Smooth muscle cell of the brain vasculature (primary cell): ENCODE measurements at places on chromosomes 12 and 14.

DNA sequence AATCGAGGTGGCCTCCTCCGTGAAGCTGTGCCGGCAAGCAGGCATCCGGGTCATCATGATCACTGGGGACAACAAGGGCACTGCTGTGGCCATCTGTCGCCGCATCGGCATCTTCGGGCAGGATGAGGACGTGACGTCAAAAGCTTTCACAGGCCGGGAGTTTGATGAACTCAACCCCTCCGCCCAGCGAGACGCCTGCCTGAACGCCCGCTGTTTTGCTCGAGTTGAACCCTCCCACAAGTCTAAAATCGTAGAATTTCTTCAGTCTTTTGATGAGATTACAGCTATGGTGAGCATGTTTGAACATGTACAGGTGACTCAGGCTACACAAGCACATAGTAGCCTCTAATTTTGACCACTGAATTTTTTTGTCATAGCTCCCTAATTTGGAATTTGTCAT, 59.7 kb downstream of the ATP2A2 start:
- DNase-seq: no peak

DNA sequence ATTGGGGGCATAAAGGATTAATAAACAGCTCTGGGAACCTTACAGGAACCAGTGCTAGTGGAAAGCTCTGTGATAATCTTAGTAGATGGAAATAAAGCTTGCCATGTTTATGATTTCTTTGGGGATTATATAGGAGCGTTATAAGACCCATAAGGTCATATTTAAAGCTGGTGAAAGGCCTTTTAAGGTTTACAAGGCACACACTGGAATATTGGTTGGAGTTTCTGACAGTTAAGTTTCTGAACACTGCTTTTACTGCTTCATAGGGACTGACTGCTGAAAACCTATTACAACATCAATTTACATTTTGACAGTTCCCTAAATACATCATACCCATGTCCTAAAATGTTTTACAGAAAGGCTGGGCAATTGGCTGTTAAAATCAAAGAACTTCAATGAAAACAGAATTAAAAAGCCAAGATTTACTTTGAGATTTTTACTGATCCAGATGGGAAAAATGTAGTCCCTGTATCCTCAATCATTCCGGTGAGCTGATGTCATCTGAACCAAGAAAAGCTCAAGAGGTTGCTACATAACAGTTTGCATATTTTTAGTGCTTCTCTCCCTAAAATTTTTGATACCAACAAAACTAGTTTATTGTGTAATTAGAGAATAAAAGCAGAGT, 153.7 kb upstream of the IGF1 start:
- DNase-seq: no peak

DNA sequence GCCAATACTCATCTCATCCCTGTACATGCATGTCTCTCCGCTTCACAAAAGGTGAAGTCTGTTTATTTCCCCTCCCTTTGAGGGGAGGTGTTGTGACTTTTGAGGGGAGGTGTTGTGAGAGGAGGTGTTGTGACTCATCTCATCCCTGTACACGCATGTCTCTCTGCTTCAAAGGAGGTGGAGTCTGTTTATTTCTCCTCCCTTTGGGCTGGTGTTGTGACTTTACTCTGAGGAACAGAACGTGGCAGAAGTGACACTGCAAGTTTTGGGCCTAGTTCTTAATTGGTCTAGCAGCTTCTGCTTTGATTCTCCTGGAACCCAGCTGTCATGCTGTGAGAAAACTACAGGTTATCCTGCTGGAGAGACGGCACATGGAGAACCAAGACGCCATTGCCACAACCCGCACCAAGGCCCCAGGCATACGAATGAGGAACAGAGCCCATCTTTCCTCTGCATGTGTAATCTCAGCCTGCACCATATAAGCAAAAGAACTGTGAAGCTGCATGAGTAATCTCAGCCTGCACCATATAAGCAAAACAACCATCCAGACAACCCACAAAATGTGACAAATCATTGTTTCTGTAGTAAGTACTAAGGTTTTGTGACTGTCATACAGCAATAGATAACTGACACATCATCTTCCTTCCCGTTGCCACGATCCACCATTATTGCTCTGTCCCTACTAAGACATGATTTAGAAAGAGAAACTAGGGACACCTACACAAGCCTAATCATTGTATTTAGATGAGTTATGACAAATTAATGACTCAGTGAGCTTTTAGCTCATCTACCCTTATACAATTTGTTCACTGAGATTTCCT, 30.0 kb downstream of the GALNT4 start:
- no peak for DNase-seq

DNA sequence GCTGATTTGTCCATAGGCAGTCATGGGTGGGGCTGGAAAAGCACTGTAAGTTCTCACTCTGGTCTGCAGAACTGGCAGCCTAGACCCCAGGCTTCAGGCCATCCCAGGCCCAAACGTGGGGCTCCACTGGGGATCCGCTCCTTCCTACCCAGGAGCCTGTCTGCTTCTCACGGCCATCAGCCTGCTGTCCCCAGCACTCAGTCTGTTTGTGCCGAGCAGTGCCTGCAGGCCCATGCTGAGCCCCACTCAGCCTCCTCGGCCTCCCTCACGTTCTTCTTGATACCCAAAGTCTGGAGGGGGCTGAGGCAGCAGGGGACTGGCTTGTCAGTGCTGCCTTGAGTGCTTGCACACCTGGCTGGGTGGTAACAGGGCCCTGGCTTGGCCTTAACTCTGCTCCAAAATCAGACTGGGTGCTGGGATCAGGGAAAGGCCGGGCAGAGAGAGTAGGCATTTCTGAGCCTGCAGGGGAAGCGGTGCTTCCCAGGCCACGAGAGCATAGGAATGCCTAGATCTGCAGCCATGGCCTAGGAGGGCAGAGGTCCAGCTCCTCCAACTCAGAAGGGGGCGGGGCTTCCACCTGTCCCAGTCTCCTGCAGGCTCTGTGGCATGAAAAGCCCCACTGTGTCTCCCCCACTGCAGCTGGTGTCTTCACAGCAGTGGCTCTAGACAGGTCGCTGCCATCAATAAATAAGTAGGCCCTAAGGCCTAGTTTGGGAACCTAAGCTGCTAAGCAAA, 772.4 kb upstream of the FBXO33 start:
- no peak for DNase-seq

GRCh38 chr14:65371784-65372183, 40.7 kb upstream of the FUT8 start:
- no peak for DNase-seq

DNA sequence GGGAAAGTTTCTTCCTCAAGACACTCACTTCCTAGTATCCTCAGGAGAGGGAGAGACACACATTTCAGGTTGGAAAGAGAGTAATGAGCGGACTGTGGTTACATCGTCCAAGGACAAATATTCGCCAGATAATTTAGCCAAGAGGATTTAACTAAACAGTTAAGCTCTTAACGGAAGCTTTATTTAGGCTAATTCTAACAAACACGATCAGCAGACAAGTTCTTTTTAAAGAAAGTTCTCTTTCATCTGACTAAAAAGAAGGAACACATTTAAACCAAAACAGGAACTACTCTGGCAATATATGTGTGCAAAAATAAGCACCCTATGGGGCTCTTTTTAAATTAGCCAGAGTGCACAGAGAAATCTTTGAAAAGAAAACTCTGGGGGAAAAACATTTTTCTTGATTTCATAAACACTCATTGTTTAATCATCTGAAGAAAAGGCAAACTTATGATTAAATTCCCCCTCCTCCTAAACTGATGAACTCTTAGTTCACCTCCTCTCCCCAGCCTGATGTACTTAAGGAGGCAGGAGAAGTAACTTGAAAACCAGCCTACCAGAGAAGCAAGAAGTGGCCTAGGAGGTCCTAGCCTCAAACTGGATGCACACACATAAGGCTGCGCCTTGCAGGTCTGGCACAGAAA, 13.3 kb upstream of the BTG1 start:
- no peak for DNase-seq

DNA sequence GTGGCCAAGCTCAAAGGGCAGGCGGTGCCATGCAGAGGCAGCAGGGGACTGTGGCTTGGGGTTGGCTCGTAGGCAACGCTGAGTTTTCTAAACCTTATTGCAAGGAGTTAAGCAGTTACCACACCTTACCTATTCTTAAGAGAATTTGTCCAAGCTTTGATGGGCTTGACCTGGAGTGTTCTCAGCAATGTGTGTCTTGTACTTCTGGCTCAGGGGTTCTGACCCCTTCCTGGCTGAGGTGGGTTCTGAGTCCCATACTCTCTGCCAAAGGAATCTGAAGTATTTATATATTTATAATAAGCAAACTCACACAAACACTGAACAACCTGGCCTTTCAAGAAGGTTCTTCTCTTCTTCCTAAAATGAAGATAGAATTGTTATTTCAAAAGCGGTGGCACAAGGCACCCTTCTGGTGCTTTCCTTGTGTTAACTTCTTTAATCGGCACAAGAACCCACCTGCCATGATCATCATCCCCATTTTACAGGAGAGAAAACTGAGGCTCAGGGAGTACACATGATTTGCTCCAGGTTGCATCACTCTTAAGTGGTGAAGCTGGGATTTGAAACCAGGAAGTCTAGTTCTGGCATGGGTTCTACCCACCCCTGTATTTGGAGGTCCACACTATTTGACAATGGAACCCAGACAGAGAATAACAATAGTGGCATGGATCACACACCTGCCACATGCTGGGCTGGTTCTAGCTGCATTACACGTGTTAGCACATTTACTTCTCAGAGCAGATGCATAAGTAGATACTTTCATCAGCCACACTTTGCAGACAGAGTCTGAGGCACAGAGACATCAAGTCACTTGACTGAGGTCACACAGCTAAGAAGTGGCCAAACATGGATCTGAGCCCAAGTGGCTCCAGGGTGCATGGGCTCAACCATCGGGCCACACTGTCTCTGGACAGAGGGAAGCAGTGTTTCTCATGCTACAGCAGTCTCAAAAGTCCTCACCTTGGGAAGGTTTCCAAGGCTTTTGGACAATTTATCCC, 224.0 kb downstream of the AACS start:
- no peak for DNase-seq

DNA sequence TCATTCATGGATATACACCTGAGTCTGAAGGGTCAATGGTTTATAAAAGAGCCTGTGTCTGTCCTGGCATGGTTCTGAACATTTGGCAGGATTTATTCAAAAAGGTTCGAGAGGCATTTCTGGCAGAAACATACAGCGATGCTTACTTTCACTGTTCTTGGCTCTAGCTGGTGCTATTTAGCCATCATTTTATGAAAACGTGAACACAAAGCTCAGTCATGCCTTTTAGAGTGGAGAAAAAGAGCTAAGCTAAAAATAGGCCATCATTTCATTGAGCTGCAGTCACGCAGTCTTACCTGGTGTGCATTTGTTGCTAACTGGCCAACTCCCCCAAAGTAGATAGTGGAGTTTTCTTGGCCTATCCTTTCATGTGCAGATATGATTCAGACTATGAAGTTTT, 1209.5 kb downstream of the SLC16A7 start:
- DNase-seq: no peak

GRCh38 chr14:92888896-92889295, 34.1 kb upstream of the CHGA start:
- no peak for DNase-seq

DNA sequence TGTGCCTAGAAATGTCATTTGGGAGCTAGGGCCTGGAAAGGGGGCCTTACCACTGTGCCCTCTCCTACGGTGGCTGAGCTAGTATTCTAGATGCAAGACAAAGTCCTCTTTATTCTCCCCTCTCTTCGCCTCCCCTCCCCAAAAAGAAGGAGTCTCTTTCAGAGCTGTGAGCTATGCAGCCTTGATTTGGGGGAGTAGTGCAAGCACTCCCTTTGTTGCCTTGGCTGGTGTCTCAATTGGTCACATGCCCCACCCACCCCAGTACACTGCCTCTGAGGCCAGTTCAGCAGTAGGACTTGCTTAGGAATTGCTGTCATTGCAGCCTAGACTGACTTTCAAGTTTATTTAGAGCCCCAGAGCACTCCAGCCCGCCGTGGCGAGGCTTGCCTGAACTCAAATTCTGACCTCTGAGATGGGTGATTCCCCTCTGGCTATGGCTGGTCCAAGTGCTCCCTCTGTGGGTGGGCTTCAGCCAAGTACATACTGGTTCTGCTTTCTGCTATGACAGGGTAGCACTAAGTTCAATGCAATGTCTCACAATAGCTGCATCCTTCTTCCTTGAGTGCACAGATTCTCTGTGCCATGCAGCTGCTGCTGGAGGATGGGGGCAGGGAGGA, 37.0 kb upstream of the FBXO33 start:
- no peak for DNase-seq

DNA sequence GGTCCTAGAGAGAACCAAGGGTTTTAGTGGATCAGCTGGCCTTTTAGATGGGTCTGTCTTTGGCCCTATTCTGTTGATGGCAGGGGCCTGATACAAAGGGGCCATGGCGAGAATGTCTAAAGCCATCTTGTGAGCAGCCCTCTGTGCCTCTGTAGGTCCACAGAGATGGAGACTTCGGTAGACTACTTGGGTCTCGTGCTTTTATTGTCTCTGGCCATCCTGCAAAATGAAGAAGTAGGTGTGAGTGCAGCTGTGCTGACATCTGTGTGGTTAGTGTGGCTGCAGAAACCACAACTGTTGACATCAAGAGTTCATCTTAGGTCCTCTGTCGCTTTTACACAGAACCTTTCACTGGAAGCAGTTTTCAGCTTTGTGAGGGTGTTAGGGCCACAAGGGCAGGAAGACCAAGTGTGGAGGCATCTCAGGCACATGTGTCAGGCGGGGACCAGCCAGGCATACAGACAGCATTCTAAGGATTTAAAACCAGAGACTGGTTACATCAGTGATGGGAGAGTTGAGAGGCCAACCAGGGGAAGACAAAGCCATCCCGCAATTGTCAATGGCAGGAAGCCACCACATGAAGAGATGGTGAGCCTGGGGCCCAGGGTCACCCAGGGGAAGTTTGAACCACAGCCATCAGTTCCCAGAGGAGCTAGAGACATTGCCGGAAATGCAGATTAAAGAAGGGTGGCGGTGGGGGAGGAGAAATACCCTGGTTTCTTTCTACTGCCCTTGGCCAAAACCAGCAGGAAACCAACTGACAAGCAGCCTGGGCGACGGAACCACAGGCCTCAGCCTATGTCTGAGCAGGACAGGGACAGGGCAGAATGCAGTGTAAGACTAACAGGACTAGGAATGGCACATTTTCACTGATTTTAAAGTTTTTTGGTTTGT, 13.0 kb upstream of the TPCN1 start:
- DNase-seq: no peak

GRCh38 chr12:1660304-1661187, 30.3 kb upstream of the ADIPOR2 start:
- no peak for DNase-seq

DNA sequence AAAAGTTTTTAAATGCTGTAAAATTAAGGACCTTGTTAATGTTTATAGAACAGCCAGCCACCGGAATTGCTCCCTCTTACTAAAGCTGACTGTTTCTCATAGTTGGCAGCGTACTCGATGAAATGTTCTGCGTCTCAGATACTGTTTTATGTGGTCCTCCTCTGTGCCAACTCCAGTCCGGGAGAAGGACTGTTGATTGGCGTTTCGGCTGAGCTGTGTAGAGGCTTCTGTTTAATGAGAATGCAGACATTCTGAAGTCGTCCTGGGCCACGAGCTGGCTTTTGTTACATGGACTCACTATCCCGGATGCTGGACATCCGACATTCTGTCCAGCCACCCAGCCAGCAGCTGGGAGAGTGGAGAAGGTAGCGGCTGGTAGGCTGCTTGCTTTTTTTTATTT, 75.4 kb downstream of the WDR20 start:
- no peak for DNase-seq

- no peak for DNase-seq
These were observed 40.8 kb upstream of the DCD start for GRCh38 chr12:54689034-54689372.
